Ascending aorta (tissue), 2 donors: ENCODE measurements at places on chromosomes 2 and 18. TPM values are rescaled to one million over a fixed set of nuclear protein-coding genes. Genes with fewer than 3 reads are reported as not detected.
A peak's percentile ranks its signal among the peaks of the same experiment; 100 is the strongest.

- H3K4me3 ChIP-seq, result no peak overlapping the region
- no peak overlapping the region for H3K27ac ChIP-seq
- no peaks in the 10 kb centered on the region for H3K27me3 ChIP-seq
- DNase-seq, result no peak
Observed at GRCh38 chr2:8514796-8515758, 166.8 kb upstream of the ID2 start.

- no peak overlapping the region for H3K27ac ChIP-seq
- no peaks in the 10 kb centered on the region for H3K27me3 ChIP-seq
- H3K4me3 ChIP-seq, result no peak overlapping the region
- no peaks in the 10 kb centered on the region for H3K36me3 ChIP-seq
Observed at GRCh38 chr2:75523313-75524275, 37.1 kb downstream of the EVA1A start.

- peaks cover 10% of the 10 kb centered on the region for H3K4me1 ChIP-seq
- no peak overlapping the region for H3K27ac ChIP-seq
- no peak overlapping the region for H3K4me3 ChIP-seq
- no peak for DNase-seq
- H3K27me3 ChIP-seq, result no peaks in the 10 kb centered on the region
Observed at GRCh38 chr2:62662554-62662953, 43.0 kb upstream of the EHBP1 start.

DNA sequence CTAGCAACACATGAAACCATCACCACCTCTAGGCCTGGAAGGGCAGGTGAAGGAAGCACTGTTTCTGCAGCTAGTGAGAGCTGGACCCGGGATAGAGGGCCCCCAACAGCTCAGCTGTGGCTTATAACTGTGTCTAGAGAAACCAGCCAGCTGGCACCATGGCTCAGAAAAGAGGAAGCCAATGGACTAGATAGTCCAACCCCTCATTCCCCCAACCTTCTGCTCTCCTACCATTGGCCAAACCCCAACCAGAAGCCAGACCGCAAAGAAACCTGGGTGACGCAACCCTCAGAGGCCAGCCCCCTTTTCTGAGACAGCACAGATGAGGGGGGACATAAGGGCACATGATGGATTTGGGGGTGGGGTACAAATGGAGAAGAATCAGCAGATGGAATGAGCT, 24.3 kb downstream of the SMYD1 start:
- H3K27me3 ChIP-seq, result no peaks in the 10 kb centered on the region
- DNase-seq, result no peak
- H3K36me3 ChIP-seq, result no peaks in the 10 kb centered on the region

- H3K27me3 ChIP-seq, result no peaks in the 10 kb centered on the region
- no peaks in the 10 kb centered on the region for H3K36me3 ChIP-seq
- no peaks in the 10 kb centered on the region for H3K4me1 ChIP-seq
- no peak for DNase-seq
- H3K4me3 ChIP-seq, result no peak overlapping the region
Observed at GRCh38 chr2:101145406-101145805, 5.8 kb downstream of the TBC1D8 start.

DNA sequence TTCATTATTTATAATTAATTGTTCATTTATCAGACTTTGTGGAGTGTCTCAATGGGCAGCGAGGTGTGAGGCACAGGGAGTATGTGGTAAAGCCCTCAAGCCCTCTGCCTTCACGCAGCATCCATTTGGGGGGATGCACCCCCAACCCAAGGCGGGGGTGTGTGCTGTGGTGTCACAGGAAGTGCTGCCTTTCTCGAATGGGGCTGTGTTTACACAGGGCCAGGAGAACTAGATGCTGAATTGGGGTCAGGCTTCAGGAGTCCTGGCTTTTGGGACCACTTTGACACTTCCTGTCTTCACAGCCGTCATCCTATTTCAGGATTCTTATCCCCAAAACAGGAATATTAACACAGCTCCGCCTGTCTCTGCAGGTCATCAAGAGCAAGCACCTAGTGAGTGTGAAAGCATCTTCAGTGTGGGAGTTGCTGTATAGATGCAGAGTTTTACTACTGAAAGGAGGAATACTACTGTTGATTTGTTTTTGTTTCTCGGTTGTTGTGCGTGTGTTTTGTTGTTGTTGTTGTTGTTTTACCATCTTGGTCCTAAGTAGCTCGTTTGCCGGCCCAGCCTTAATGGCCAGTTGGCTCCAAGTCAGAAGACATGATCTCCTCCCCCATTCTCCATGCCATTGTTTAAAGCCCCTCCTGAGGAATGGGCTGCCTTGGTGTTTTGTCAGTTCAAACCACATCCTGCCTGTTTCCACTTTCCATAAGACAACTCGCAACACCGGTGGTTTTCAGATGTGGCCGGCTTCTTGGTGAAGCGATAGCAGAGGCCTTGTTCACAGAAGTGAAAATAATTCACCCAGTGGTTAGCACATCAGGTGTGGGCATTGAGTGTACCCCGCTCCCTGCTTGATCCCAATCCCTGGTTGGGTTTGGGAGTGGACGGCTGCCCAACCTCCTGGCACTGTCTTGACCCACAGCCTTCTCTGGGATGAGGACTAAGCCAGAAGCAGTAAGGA, 221.3 kb downstream of the BCL2 start:
- DNase-seq, result no peak
- H3K4me1 ChIP-seq, result no peaks in the 10 kb centered on the region
- H3K27ac ChIP-seq, result no peak overlapping the region
- H3K4me3 ChIP-seq, result no peak overlapping the region

GRCh38 chr2:223614534-223614933, 12.4 kb upstream of the SCG2 start:
- H3K4me1 ChIP-seq, result peaks cover 9% of the 10 kb centered on the region
- DNase-seq, result no peak
- no peaks in the 10 kb centered on the region for H3K27me3 ChIP-seq
- no peak overlapping the region for H3K4me3 ChIP-seq

DNA sequence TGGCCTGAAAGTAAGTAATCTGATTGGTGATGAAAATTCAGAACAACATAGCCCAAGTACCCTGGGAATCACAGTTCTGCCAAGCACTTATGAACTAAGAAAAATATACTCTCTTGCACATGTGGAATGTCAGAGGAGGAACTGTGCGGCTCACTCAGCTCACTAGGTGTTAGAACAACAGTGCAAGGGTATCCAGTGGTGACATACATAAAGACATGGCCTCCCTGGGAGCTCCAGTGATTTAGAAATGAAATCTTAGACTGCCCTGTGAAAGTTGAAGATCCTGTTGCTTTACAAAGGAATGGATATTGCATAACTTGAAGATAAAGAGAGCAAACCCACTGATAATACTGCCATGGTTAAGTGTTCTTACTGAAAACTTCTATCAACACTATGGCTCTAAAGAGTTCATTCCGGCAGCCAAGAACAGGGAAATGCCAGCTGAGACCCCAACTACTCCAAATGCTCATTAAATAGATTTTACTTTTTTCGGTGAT, 246.2 kb downstream of the ARHGAP15 start:
- no peaks in the 10 kb centered on the region for H3K4me1 ChIP-seq
- no peak for DNase-seq
- H3K27me3 ChIP-seq, result no peaks in the 10 kb centered on the region
- no peak overlapping the region for H3K27ac ChIP-seq
- no peak overlapping the region for H3K4me3 ChIP-seq

DNA sequence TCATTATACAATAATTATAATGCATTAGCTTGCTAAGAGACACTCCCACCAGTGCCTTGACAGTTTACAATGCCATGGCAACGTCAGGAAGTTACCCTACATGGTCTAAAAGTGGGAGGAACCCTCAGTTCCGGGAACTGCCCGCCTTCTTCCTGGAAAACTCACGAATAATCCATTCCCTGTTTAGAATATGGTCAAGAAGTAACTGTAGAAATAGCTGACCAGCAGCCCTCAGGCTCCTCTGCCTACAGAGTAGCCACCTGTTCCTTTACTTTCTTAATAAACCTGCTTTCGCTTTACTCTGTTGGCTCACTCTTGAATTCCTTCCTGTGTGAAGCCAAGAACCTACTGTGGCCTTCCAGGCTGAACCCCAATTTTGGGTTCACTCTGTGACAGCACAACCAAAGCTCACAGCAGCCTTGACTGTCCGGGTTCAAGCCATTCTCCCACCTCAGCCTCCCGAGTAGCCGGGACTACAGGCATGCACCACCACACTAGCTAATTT, 20.0 kb upstream of the PTPN2 start:
- no peak for DNase-seq
- no peak overlapping the region for H3K27ac ChIP-seq
- peaks cover 3% of the 10 kb centered on the region for H3K4me1 ChIP-seq
- no peaks in the 10 kb centered on the region for H3K27me3 ChIP-seq
- H3K36me3 ChIP-seq, result no peaks in the 10 kb centered on the region
- H3K4me3 ChIP-seq, result no peak overlapping the region

- H3K36me3 ChIP-seq, result no peaks in the 10 kb centered on the region
- H3K4me1 ChIP-seq, result no peaks in the 10 kb centered on the region
- H3K27ac ChIP-seq, result no peak overlapping the region
- H3K27me3 ChIP-seq, result no peaks in the 10 kb centered on the region
- H3K4me3 ChIP-seq, result no peak overlapping the region
Observed at GRCh38 chr2:77519164-77519887, 2.9 kb downstream of the LRRTM4 start.

DNA sequence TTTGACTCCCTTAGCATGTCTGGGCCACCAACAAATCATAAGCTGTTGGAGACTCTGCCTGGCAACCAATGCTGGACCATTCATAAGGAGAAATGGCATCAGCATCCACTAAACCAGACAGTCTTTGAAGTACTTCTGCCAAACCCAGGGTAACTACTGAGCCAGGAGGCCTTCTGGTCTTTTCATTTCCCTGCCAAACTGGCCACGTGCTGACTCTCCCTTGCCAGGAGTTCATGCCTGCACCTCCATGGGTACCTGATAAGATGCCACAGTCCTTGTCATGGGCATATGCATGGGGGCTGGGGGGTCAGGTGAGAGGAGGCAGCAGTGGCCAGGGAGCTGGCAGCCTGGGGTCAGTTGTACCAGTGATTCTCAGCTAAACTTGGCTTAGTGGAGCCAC, 34.2 kb upstream of the DAPL1 start:
- no peaks in the 10 kb centered on the region for H3K27me3 ChIP-seq
- no peak overlapping the region for H3K27ac ChIP-seq
- no peak overlapping the region for H3K4me3 ChIP-seq
- DNase-seq, result no peak

GRCh38 chr2:42906557-42907411, 114.4 kb upstream of the HAAO start:
- H3K4me3 ChIP-seq, result no peak overlapping the region
- peak overlapping the region; percentile 89 for H3K27ac ChIP-seq
- no peaks in the 10 kb centered on the region for H3K36me3 ChIP-seq
- DNase-seq, result peak; percentile 83
- H3K4me1 ChIP-seq, result peaks cover 37% of the 10 kb centered on the region

GRCh38 chr2:239904496-239904895, 120.6 kb downstream of the NDUFA10 start:
- no peak overlapping the region for H3K4me3 ChIP-seq
- no peaks in the 10 kb centered on the region for H3K27me3 ChIP-seq
- H3K27ac ChIP-seq, result no peak overlapping the region
- H3K36me3 ChIP-seq, result no peaks in the 10 kb centered on the region
- no peaks in the 10 kb centered on the region for H3K4me1 ChIP-seq

DNA sequence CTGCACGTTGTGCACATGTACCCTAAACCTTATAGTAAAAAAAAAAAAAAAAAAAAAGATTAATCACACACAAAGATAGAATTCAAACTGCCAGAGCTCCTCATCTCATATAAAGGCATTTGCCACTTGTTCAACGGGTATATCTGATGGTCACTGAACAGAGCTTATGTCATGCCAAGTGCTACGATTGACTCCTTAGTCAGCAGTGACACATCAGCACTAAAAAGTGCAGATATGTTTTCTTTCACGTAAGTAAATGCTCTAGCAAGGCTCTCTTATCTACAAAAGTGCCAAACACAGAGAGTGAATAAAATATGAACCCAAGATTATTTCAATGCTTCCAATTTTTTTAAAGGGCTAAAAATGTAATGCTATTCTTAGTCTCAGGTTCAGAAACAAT, 1.1 kb downstream of the LMAN1 start:
- no peak for DNase-seq
- H3K27me3 ChIP-seq, result no peaks in the 10 kb centered on the region
- peak overlapping the region; percentile 72 for H3K4me3 ChIP-seq
- peak overlapping the region; percentile 73 for H3K27ac ChIP-seq
- H3K36me3 ChIP-seq, result no peaks in the 10 kb centered on the region

GRCh38 chr2:135954020-135954601, 31.3 kb downstream of the DARS1 start:
- no peak for DNase-seq
- H3K27me3 ChIP-seq, result no peaks in the 10 kb centered on the region
- H3K4me3 ChIP-seq, result no peak overlapping the region
- H3K36me3 ChIP-seq, result no peaks in the 10 kb centered on the region

DNA sequence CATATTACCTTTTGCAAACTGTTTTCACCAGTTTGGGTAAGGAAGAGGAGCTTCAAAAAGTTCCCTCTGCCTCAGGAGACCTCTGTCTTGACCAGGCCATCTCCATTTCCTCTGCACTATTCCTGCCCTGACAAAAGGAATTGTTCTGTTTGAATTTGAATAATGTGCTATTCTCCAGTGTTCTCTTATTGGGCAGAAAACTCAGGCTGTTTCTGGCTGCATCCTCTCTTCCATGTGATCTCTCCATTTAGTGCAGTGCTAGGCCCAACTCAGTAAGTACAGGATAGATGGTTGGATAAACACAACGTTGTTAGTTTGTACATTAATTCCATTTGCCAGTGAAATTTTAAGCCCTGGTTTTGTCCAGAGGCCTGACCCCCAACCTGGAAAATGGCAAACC, 102.2 kb upstream of the CELF4 start:
- no peak overlapping the region for H3K4me3 ChIP-seq
- H3K36me3 ChIP-seq, result no peaks in the 10 kb centered on the region
- DNase-seq, result no peak
- no peaks in the 10 kb centered on the region for H3K4me1 ChIP-seq

DNA sequence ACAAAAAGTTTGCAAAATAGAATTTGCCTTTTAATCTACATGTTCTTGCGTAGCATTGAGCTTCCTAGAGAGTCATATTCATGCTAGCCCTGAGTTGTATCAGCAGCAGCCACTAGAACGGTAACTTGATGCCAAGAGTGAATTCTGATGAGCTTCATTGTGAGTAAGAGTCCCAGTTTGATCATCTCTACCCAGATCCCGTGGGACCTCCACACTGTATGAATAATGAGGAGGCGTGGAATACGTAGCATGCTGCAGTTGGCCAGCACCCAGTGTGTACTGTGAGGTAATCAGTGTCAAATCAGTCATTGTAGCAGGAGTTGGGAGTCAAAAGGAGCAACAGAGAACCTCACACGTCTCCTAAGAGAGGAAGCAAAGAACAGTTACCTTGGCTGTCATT, 197.9 kb downstream of the NEDD4L start:
- no peaks in the 10 kb centered on the region for H3K36me3 ChIP-seq
- H3K27ac ChIP-seq, result no peak overlapping the region
- H3K27me3 ChIP-seq, result no peaks in the 10 kb centered on the region
- DNase-seq, result no peak
- no peaks in the 10 kb centered on the region for H3K4me1 ChIP-seq
- H3K4me3 ChIP-seq, result no peak overlapping the region

Gene REG1B
- total RNA-seq, result not detected

Gene ACOXL
- not detected for total RNA-seq

Gene PREPL
- 22.6 TPM for total RNA-seq

Gene CNGA3
- total RNA-seq, result not detected
